OCI-LY7 (cell line): ENCODE measurements at places on chromosomes 12 and 14.

DNA sequence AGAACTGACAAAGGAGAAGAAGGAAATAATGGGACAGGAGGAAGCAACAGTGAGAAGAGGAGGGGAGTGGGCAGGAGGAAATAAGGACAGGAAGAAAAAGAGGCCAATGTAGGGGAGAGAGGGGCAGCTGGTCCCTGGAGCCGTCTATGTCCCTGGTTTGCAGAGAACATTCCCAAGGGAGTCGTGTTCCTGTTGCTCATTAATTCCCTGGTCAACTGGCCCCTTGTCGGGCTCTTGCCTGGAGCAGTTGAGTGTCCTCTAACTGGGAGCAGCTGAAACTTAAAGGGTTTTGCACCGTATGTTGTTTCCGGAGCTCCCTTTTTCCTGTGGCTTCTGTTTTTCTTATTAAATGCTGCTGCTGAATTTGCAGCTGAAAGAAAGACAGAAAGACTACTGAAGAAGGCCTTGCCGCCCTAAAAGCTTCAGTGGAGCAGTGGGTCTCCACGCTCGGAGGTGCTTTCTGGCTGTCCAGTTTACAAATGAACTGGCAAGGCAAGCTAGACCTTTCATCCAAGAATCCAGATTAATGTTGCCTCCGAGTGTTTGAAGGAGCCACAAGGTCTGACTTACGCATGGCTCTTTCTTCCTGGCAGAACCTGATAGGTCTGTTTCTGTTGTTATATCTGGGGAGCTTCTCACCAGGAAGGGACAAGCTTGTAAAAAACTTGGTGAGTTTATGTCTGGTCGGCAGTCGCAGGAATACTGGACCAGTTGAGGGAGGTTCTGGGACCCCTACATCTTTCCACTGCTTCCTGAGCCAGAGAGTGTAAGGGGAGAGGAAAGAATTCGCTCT, 146.2 kb upstream of the RFLNA start:
- DNase-seq, result no peak

DNA sequence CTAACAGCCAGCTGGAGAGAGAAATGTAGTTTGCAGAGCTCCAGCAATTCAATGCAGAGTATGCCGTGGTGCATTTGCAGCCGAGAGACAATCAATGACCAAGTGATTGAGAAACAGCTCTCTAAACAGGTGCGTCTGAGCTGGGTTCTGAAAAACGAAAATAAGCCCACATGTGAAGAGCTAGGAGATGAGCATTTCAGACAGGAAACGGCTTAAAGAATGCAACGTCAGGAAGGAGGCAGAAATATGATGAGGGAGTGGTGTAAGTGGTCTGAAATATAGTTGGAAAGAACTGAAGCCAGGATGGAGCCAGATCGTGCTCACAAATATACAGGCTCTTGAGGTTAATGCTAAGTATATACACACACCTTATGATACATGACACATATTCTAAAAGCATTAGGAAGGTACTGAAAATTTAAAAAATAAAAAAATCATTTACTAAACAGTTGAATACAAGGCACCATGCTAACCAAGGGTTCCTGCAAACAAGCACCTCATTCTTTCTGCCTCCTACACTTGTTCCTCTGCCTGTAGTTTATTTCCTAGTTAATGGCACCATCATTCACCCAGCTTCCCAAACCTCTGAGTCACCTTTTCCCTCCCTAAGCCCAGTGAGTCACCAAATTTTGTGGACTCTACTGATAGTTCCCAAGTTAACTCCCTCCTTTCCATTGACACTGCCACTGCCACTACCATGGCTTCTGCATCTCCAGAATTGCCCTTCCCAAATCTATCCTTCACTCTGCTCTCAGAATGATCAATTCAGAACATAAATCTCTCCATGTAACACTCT, 2.3 kb upstream of the GARIN2 start:
- DNase-seq, result no peak

- DNase-seq, result no peak
Observed at GRCh38 chr12:65667932-65668331, 156.4 kb upstream of the HMGA2 start.

DNA sequence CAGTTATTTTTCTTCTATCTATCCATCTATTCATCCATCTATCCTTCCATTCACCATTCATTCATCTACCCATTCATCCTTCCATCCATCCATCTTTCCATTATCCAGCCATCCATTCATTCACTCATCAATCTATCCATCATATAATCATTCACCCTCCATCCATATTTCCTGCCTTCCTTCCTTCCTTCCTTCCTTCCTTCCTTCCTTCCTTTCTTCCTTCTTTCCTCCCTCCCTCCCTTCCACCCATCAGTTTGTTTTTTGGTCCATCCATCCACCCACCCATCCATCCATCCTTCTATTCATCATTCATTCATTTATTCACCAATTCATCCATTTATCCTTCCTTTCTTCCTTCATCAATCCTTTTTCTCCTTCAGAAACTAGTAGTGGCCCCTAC, 34.3 kb upstream of the NOS1 start:
- no peak for DNase-seq
